Thoracic aorta endothelial cell (primary cell): ENCODE measurements at places on chromosomes 7 and 10. TPM values are rescaled to one million over a fixed set of nuclear protein-coding genes. Genes with fewer than 3 reads are reported as not detected.

The TSPAN15 gene
- total RNA-seq: 23.9 and 31.1 TPM in 2 replicates

The GDI2 gene
- 740 and 863 TPM in 2 replicates for total RNA-seq

The ASZ1 gene
- total RNA-seq: not detected in 2 replicates

The AS3MT gene
- total RNA-seq: 1.1 and 1.8 TPM in 2 replicates

The BTBD16 gene
- total RNA-seq: not detected in 2 replicates

The CALHM1 gene
- not detected in 2 replicates for total RNA-seq

The OIT3 gene
- under 0.01 TPM in 1 of 2 replicates, not detected in the other for total RNA-seq

The TAS2R41 gene
- not detected in 2 replicates for total RNA-seq

The DYDC2 gene
- not detected in 2 replicates for total RNA-seq

The LZTS2 gene
- total RNA-seq: 38.6 and 52.3 TPM in 2 replicates

The ZCCHC24 gene
- total RNA-seq: 5.9 and 8.3 TPM in 2 replicates

The RELN gene
- total RNA-seq: 2.1 and 5.2 TPM in 2 replicates

The EBLN1 gene
- not detected in 2 replicates for total RNA-seq

The KLHL7 gene
- 48.2 and 58.0 TPM in 2 replicates for total RNA-seq

The MNX1 gene
- total RNA-seq: not detected in 2 replicates

The ZNF248 gene
- 5.6 and 6.4 TPM in 2 replicates for total RNA-seq

The GRM8 gene
- total RNA-seq: not detected in 2 replicates

The ZNF365 gene
- 0.13 and 2.2 TPM in 2 replicates for total RNA-seq

The HPSE2 gene
- total RNA-seq: not detected in 2 replicates

The POMZP3 gene
- 10.8 and 15.0 TPM in 2 replicates for total RNA-seq

The NPFFR1 gene
- total RNA-seq: not detected in 2 replicates

The FANK1 gene
- 1.2 TPM in 2 replicates for total RNA-seq

The ZNF467 gene
- total RNA-seq: 4.5 and 5.2 TPM in 2 replicates

The STARD3NL gene
- 97.3 and 115 TPM in 2 replicates for total RNA-seq

The ELOVL3 gene
- not detected in 2 replicates for total RNA-seq

The DNTT gene
- total RNA-seq: not detected in 2 replicates

The PKD1L1 gene
- 1.6 and 1.7 TPM in 2 replicates for total RNA-seq

The CHRM2 gene
- total RNA-seq: not detected in 2 replicates

The LARP4B gene
- 73.9 and 79.7 TPM in 2 replicates for total RNA-seq

The NPTX2 gene
- 0.40 and 0.72 TPM in 2 replicates for total RNA-seq

The PCDH15 gene
- total RNA-seq: not detected in 2 replicates

The TMEM213 gene
- not detected in 2 replicates for total RNA-seq

The RBM20 gene
- total RNA-seq: not detected in 2 replicates

The CALML5 gene
- total RNA-seq: not detected in 2 replicates

The PKD2L1 gene
- total RNA-seq: not detected in 2 replicates

The NDUFB8 gene
- total RNA-seq: 133 and 158 TPM in 2 replicates

The GARIN1A gene
- 0.36 and 0.53 TPM in 2 replicates for total RNA-seq

The WEE2 gene
- total RNA-seq: not detected in 2 replicates

The SPDYE9 gene
- not detected in 2 replicates for total RNA-seq
